Activated CD4-positive, alpha-beta T cell treated with anti-CD3 and anti-CD28 coated beads, Interleukin-10, Interleukin-2, amounts not matched to agents 100 ng/mL and 50 ng/mL, durations not matched to agents 16 hours and 8 hours (primary cell): ENCODE measurements at places on chromosomes 2 and 18.
A peak's percentile ranks its signal among the peaks of the same experiment; 100 is the strongest.

- no peak for DNase-seq
These were observed 97.6 kb upstream of the HS6ST1 start for GRCh38 chr2:128416109-128416785.

DNA sequence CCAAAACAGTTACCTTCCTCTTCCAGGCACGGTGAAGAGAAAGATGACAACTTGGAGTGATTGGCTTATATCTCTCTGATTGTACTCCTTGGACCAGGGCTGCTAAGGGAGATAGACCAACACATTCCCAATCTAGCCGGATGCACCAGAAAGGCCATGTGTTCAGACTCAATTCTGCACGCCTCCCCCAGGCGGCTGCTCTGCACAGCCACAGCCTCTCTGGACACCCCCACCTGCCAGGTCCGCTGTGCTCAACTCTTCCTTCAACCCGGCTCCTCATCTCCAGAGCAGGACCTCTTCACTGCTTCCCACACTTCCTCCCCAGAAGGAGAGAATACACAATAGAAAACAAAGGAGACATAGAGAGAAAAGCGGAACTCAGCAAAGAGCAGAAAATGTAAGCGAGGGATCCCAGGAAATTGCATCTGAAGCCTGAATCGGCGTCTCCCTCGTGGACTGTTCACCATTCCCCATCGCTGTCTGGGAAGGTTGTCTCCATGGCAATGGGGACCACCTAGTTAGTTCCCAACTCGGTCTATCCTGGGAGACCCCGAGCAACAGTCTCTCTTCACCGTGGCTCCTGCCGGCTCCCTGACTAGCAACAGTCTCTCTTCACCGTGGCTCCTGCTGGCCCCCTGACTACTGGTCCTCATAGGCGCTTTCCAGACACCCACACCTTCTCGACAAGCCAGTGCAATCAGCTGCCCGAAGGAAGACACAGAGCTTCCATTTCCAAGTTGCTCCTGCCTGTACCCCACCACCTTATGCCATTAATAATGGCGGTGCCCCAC, 361.7 kb upstream of the MYT1L start:
- no peak for DNase-seq

DNA sequence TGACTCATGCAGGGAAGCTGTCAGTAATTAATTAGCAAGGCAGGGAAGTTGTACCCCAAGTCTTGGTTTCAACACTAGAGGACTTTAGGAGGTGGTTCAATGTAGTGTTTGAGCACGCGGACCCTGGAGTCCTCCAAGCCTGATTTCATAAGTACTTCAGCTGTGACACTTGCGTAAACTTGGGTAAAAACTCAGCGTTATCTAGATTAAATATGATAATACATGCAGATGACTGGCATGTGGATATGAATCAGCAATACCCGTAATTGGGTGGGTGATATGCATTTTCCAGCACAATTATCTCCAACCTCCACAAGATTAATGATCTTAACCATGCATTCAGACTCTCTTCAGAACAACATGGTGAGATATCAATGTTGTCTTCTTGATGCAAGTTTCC, 5.2 kb downstream of the UGT1A7 start:
- DNase-seq: no peak

DNA sequence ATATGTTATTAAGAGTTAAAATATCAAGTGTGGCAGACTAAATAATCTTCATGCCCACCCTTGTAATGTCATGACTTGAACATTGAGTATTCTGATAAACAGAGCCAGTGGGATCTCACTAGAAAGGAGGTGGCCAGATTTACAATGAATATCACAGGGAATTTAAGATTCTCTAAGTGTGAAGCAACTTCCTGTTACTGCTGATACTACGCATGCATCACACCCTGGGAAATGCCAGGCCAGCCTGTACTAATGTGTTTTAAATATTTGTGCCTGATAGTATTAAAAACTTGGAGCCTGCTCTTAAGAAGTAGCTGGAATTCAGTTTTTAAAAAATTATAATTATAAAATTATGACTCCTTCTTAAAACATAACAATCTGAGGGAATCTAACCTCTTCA, 148.3 kb downstream of the LAMA3 start:
- DNase-seq: no peak

- DNase-seq: peak; percentile 12
These were observed 1.7 kb downstream of the EPHA4 start for GRCh38 chr2:221570321-221570935.

DNA sequence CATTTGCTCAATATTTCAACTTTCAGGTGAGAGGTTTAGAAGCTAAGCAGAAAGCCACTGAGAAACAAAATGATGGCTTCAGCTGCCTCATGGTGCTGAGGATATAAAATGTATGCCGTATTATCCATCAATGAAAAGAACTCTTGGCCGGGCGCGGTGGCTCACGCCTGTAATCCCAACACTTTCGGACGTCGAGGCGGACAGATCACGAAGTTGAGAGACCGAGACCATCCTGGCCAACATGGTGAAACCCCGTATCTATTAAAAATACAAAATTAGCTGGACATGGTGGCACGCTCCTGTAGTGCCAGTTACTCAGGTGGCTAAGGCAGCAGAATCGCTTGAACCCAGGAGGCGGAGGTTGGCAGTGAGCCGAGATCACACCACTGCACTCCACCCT, 6.0 kb upstream of the SYT4 start:
- DNase-seq: no peak
